ENCODE measurements at places on chromosomes 13 and 19.

DNA sequence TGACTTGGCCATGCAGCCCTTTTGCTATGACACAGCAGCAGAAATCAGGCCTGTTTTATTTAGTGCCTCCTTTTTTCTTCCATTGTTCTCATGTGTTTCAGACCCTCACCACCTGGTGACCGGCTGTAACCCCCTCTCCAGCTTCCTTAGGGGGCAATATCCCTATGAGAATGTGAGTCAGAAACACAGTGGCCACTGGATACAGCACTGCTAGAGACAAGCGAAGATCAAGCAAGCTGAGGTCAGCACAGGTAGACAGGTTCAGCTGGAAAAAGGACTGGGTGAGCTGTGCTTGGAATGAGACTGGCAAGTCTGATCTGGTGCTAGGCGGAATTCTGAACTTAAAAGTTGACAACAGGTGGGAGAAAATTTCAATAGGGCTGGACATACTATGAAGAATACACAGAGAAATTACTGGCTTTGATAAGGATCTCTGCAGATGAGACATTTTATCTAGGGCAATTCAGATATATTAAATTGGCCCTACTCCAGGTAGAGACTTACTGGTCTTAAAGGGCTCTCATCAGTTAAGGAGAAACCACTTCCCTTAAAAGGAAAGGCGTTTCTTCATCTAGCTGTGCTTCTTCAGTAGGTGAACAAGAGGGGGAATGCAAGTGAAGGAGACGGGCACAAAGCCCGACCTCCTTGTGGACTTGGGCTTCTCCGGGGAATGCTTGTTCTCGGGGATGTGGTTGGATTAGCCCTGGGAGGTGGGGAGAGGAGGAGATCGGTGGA is 83.3 kb downstream of the ERCC5 start:
- DNase-seq, result no peak

DNA sequence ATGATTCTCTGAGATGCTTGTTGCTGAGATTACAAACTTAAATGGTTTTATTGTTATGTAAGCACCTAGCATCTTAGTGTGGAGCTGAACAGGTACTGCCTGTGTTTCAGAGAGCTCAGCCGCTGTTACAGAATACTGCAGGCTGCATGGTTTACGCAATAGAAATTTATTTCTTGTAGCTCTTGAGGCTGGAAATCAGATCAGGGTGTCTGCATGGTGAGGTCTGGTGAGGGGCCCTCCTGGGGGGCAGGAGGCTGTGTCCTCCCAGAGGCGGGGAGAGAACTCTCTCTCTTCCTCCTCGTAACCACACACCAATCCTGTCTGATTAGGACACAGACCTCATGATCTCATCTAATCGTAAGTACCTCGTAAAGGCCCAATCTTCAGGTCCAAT is 13.1 kb downstream of the ATP11A start:
- DNase-seq, result no peak

- DNase-seq, result no peak
Observed at GRCh38 chr13:111958612-111959395, 108.1 kb upstream of the SOX1 start.

- no peak for DNase-seq
Observed at GRCh38 chr13:113192902-113193301, 15.6 kb downstream of the PCID2 start.

DNA sequence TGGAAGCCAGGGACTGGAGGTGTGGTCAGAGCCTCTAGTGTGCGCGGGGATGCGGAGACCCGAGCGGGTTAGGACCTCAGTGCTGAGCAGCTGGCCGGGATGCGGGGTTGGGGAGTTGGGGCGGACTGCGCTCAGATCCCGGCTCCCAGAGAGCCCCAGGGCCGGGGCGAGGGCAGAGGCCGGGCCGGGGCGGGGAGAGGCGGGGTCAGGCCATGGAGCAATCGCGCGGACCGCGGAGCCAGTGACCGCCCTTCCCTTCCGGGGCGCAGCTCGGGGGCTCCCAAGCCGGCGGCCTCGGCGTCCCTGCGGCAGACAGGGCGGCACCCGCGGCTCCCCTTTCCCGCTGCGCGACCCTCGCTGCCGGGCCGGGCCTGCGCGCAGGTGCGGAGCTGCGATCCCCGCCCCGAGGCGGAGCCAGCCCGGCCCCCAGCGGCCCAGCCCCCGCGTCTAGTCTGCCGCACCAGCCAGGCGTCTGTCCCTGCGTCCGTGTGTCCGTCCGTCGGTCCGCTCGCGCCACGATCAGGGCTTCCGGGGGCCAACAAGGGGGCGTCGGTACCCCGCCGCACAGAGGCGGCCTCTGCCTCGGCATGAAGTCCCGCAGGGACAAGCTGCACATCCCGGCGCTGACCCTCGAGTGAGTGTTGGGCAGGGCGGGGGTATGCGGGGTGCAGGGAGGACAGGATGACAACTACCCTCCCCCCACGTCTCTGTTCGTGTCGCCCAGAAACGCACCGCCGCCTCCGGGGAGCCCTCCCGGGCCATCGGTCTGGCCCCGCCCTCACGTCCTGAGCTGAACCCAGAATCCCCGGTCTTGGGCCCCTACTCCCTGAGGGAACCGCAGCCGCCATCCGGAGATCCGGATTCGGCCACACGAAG is 12.4 kb downstream of the MAST3 start:
- no peak for DNase-seq

- no peak for DNase-seq
Observed at GRCh38 chr19:19217099-19217498, 5.3 kb downstream of the NCAN start.

GRCh38 chr13:20416223-20416745 is 109.4 kb downstream of the CRYL1 start:
- peak; percentile 20 for DNase-seq

DNA sequence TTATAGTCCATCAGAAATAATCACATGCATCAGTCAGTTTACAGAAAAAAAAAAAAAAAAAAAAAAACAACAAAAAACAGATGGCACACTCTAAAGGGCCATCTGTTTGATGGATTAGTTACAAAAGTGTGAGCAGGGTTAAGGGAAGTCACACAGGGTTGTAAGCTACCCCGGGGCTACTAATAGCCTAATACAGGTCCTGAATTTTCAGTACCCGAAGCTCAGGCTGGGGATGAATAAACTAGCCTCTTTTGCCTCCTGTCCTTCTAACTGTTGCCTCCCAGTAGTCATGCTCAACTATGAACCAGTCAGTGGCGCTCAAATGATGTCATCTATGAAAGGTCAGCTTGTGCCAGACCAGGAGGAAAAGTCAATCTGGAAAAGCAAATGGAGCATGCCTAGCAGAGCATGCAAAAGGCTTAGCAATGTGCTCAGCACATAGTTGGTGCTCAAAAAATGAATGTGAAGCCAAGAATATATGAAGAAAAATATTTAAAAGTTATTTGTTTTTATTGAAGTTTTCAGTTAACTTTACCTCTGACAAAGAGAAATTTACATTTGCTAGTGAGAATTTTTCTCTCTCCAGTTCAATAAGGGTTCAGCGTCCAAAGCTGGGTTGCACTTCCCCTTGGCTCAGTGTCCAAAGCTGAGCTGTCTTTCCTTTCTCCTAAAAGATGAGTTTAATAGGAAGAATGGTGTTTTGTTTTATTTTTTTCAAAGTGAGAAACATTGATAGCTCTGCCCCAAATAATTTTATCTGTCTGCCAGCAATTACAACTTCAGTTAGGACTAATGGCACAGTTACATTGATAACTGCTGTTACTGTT is 30.8 kb upstream of the LRCH1 start:
- no peak for DNase-seq

- DNase-seq, result no peak
Observed at GRCh38 chr19:53951436-53951835, 11.3 kb upstream of the CACNG8 start.

GRCh38 chr13:63403733-63404132 is 1988.1 kb upstream of the PCDH20 start:
- no peak for DNase-seq

- DNase-seq, result no peak
Observed at GRCh38 chr19:20320191-20320590, 153.2 kb downstream of the ZNF486 start.

GRCh38 chr13:75876142-75877050 is 240.3 kb downstream of the LMO7 start:
- DNase-seq, result no peak

- DNase-seq, result no peak
Observed at GRCh38 chr19:13817615-13818371, 22.6 kb downstream of the ZSWIM4 start.

DNA sequence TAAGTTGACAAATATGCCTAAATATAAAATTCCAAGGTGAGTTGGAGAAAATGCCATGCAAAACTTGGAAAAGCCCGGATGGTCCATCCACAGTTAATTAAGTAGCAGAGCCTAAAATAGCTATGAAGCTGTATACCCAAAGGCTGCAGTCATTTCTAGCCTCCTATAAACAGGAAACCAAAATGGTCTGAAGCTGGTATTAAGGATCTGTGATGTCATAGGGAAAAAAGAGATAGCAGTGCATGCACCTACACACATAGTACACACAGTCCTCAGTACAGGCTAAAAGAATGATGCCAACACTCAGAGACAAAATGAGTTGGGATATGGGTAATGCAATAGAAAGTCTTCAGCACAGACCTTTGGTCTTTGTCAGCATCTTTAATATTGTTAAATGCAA is 736.9 kb downstream of the EFNB2 start:
- no peak for DNase-seq

DNA sequence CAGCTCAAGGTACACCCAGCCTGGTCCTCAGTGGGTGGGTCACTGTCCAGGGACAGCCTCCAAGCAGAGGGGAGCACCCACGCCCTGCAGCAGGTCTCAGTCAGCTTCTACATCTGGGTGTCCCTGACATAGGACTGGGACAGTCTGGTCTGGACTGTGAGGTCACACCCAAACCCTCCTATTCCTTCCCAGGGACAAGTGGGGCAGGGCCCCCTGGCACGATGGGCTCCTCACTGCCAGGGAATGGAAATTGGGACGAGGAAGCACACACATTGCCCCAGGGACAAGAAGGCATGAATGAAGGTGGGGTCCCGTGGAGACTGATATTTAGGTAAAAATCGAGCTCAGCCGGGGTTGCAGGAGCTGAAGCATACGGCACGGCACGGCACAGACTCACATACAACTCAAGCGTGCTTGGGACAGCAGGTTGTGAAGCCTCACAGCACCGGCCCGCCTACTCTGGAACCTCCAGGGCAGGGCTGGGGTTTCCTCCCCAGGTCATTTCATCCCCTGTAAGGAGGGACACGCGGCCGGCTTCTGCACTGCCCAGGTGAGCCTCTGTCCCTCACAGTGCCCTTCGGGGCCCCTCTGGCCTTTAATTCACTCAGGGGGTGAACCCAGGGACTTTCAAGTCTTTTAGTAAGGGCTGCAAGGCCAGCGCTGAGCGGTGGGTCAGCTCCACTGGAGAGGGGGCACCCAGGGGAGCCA is 3.5 kb downstream of the PNMA8B start:
- DNase-seq, result no peak

DNA sequence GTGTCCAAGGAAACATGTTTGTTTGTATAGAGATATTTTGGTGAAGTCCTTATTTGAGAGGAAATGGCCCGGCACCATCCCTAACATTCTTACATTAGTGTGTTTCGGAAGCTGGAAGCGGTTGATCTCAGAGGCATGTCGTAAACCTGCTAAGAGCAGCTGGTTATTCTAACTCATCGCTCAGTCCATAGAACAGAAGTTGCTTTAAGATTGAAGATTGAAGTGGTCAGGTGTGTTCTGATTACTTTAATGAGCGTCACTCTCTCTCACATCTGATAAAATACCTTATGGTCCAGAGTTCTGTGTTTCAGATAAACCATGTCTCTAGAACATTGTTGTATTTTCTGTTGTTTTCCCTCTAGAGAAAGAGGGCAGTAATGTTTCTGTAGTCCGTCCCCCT is 60.2 kb upstream of the FLT1 start:
- no peak for DNase-seq

DNA sequence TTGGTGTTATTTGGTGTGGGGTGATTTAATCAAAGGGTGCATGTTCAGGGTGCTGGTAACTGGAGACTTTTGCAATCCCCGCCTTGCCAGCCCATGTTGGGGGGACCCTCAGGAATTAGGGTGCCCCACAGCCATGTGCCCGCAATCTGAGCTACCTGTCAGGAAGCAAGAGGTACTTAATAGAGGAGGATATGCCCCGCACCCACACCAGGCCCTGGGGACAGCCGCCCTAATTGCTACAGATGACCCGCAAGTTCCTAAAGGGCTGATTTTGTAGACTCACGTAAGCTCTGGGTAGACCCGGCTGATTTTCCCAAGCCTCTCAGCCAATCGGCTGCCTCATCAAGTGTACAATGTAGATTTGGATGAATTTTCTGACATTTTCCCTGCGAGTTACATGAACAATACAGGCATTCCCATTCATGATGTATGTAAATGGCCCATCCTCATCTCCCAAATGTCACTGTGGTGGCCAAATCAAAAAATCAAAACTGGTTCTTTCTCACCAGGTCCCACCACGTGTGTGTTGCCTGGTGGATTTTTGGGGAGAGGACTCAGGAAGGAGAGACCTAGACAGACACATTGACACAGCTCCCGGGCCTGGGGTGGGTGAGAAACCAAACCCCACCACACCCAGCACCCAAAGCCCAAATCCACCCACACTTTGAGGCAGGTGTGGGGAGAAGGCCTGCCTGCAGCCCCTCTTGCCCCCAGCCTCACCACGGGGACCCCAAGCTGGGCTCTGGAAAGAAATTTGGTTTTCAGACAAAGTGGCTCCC is 119.2 kb upstream of the SPACA7 start:
- no peak for DNase-seq

DNA sequence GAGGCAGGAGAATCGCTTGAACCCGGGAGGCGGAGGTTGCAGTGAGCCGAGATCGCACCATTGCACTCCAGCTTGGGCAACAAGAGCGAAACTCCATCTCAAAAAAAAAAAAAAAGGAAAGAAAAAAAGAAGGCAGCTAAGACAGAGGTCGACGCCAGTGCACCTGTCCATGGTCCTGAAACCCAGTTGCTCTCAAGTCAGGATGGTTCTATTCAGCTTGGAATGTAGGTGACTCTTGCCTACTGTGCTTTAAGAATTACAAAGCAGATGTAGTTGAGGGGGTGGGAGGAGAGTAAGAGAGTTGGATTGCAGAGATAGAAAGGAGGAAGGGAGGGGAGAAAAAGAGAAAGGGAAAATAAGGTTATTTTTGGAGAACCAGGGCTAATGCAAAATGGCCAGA is 18.7 kb downstream of the CACNG7 start:
- DNase-seq, result no peak
